NB4 (cell line): ENCODE measurements at places on chromosomes 1 and 21.

- DNase-seq = no peak
Observed at GRCh38 chr1:78029793-78030192, 16.0 kb upstream of the GIPC2 start.

GRCh38 chr1:37931102-37931360, 15.8 kb downstream of the INPP5B start:
- no peak for DNase-seq

- no peak for DNase-seq
Observed at GRCh38 chr1:228754646-228755268, 19.5 kb downstream of the RHOU start.

- peak; percentile 93 for DNase-seq
Observed at GRCh38 chr1:17119773-17120480, 676 bp upstream of the PADI2 start.

- DNase-seq = no peak
Observed at GRCh38 chr1:246454655-246455054, 52.4 kb downstream of the SMYD3 start.

- peak; percentile 69 for DNase-seq
Observed at GRCh38 chr1:234559152-234559901, 50.7 kb downstream of the IRF2BP2 start.

DNA sequence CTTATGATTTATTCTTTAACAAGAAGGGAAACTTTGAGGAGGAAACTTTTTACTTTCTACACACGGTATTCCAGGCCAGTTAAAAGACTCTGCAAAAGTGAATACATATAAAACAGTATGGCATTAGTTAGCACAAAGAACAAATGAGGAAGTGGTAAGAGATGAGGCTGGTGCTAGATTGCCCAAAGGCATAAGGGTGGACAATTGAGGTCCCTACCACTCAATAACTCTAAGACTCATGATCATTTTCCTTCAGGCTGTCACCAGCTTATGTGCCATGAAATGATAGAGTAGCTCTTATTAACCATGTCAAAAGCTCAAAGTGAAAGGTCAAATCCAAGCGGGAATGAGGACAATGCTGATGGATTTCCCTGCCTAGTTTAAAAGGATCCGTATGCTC, 124.5 kb downstream of the TBX15 start:
- DNase-seq = peak; percentile 5

DNA sequence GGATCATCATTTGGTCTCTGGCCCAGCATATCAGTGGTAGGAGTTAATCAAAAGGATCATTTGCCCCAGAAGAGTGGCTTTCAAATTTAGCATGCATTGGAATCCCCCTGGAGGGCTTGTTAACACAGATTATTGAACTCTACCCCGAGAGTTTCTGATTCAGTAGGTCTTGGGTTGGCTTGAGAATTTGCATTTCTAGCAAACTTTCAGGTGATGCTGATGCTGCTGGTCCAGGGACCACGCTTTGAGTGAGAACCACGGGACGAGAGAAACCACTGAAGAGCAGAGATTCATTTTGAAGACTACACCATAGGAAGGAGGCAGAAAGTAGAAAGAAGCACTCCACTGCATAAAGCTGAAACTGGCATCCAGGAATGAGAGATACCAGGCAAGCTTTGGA, 81.3 kb upstream of the DUSP10 start:
- no peak for DNase-seq
